Sigmoid colon (tissue), 7 donors: ENCODE measurements at places on chromosomes 5 and 9. TPM values are rescaled to one million over a fixed set of nuclear protein-coding genes. Genes with fewer than 3 reads are reported as not detected.

The PCDHGC4 gene
- not detected for polyA plus RNA-seq

The IL9 gene
- not detected for polyA plus RNA-seq

The BASP1 gene
- 18.6 TPM for polyA plus RNA-seq

The PLPPR1 gene
- not detected for polyA plus RNA-seq

The THBS4 gene
- polyA plus RNA-seq, result not detected

The SEMA6A gene
- polyA plus RNA-seq, result 8.4 TPM

The LECT2 gene
- not detected for polyA plus RNA-seq
